Activated naive CD4-positive, alpha-beta T cell treated with anti-CD3 and anti-CD28 coated beads for 36 hours (primary cell): ENCODE measurements at places on chromosomes 16 and 17.

DNA sequence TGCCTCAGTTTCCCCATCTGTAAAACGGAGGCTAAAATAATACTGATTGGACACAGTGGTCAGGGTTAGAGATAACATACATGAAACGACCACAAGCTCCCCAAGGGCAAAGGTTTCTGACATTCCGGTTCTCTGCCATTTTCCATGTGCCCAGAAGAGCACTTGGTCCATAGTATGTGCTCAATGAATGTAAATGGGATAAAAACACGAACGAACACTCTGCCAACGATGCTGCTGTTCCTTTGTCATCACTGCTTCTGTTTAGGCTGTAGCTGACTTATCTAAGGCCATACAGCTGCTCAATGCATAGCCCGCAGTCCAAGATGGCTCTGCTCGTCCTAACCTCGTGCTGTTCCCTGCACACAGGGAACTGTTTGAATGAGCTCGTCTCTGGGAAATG is 102.0 kb downstream of the RMI2 start:
- no peak for DNase-seq

DNA sequence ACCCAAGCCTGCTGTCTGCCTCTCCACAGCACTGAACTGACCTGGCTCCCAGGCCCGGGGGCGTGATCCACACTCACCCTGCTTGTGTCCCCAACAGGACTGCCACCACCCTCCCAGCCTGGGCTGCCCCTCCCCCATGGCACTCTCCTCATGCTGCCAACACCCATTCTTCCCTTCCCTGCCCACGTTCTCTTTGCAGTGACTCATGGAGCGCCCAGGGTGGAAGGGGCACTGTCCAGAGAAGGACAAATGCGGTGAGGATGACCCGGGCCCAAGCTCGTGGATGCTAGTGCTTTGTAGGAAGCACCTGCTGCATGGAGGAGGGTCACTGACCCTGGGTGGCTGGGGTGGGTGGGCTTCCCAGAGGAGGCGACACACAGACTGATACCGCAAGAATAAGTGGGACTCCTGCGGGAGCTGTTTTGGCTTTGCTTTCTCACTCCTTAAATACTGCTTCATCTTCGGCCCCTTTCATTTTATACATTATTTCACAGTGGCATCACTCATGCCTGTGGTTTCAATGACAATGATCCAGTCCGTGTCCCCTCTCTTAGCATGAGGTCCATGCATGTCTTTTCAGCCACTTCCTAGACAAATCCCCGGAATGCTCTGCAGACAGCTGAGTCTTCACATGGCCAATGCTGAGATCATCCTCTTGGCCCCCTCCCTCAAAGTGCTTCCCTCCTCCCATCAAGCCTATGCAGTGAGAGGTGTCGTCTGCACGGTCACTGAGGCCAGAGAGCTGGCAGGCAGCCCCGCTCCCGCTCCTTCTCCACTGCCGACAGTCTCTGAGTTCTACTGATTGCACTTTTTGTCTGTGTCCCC is 17.6 kb downstream of the CDK5R1 start:
- DNase-seq, result peak; percentile 54

- no peak for DNase-seq
Observed at GRCh38 chr17:74041869-74042640, 161.4 kb upstream of the RPL38 start.

DNA sequence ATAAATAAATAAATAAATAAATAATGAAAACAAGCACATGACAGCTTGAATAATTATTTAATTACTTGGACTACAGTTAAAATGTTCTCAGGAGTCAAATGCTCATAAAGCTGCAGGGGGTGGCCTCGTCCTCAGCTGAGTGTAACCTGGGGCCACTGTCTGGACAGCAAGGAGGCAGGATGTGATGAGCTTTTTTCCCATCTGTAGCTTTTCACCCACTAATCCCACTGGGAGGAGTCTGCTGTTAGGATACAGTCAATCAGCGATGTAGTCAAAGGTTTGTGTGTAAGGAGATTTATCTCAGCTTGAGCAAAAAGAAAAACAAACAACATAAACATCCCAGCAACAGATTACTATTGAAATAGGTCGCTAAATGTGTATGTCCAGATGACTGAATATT is 22.5 kb downstream of the ZCCHC14 start:
- no peak for DNase-seq

DNA sequence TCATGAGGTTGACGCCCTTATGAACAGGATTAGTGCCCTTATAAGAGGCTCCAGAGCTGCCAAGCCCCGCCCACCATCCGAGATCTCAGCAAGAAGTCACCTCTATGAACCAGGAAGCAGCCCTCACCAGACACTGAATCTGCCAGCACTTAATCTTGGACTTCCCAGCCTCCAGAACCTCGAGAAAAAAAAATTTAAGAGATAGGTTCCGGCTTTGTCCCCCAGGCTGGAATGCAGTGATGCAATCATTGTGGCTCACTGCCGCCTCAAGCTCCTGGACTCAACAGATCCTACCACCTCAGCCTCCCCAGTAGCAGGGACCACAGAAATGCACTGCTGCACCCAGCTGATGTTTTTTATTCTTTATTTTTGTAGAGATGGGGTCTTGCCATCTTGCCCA is 22.5 kb upstream of the ADCY9 start:
- no peak for DNase-seq

DNA sequence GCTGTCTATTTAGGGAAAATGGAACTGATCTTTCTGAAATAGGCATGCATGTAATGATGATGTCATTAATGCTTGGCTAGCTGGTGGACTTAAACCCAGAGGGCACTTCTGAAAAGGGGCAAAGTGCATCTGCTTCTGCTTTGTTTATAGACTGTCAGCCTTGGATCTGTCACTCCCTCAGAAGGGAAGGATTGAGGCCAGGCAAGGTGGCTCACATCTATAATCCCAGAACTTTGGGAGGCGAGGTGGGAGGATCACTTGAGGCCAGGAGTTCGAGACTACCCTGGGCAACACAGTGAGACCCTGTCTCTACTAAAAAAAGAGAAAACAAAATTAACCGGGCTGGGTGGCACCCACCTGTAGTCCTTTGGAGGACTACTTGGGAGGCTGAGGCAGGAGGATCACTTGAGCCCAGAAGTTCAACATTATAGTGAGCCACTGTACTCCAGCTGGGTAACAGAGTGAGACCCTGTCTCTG is 185.5 kb downstream of the WWOX start:
- DNase-seq, result no peak
